Activated CD4-positive, alpha-beta T cell treated with anti-CD3 and anti-CD28 coated beads, Interleukin-2, amount 50 U/mL, for 4 hours (primary cell): ENCODE measurements at places on chromosomes 2 and 18.

- DNase-seq, result no peak
These were observed 70.9 kb upstream of the ST6GAL2 start for GRCh38 chr2:106956879-106957278.

GRCh38 chr18:45554389-45554737 lies 60.9 kb upstream of the SLC14A2 start:
- no peak for DNase-seq

- no peak for DNase-seq
These were observed 447 bp downstream of the TRAF3IP1 start for GRCh38 chr2:238320648-238321281.

DNA sequence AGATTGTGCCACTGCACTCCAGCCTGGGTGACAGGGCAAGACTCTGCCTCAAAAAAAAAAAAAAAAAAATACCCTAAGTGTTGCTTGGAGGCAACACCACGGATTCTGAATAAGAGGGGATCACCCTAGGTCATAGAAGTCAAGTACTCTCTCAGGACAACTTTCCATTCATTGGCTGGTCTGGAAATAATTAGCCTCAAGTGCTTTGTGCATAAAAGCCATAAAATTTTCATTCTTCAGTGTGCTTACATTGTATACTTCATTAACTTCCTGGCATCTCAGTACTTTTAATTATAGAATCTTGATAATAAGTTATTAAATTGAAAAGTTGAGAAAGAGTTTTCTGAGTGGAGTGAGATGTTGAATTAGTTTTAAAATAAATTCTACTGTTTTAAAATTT lies 876.1 kb upstream of the FAM98A start:
- DNase-seq, result no peak

- no peak for DNase-seq
These were observed 57.6 kb downstream of the MYOM1 start for GRCh38 chr18:3162181-3162580.

- no peak for DNase-seq
These were observed 137.4 kb downstream of the MC4R start for GRCh38 chr18:60235164-60235563.

GRCh38 chr2:11598228-11598731 lies 64.4 kb downstream of the GREB1 start:
- DNase-seq, result no peak

DNA sequence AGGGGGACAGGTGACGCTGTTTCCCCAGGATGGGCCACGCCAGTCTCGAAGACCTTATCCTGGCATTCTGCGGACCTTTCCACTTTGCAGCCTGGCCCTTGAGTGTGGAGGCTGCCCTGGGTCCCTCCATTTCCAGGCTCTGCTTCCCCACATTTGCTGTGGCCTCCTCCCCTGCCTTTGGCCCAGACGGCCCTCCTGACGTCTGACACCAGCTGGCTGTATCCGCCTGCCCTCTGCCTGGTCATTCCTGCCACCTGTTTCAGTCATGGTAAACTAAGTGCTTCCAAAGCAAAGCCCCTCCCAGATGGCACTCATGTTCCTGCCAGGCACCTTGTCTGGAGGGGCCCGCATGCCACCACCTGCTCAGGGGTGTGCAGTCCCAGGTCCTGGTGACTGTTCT lies 95.1 kb downstream of the ASB1 start:
- no peak for DNase-seq

DNA sequence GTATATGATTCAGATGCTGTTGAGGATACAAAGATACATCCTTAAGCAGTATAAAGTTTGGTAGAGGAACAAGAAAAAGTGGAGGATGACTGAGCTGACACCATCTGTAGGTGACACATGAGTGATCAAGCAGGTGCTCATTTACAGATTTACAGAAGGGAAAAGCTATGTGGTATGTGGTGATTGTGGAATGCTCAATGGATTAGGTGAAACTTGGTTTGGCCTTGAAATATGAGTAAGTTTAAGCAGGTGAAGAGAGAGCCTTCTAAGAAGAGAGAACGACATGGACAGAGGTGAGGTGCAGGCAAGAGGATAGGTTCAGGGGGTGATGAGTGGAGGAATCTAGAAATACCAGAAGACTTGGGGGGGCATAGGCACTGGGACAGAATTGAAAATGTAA lies 5.9 kb downstream of the ASXL3 start:
- no peak for DNase-seq

DNA sequence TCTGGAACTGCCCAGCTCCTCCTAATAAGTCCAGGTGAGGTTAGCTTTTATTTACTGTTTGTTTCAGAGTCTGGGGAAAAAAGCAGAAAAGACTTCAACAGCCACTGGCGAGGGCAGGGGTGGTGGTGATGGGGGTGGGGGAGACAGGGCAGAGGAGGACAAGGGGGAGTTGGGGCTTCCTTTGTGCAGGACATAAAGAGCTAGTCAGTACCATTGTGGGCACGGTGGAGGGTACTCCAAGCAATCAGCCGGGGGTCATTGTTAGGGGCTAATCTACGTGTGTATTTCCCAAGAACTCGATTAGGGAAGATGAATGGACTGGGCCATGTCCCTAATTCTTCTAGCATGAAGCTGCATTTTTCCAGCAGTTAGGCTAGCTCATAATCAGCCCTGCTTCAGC lies 2.8 kb upstream of the RAX start:
- DNase-seq, result no peak
